Activated effector memory CD4-positive, alpha-beta T cell treated with anti-CD3 and anti-CD28 coated beads, Interleukin-2, amount 50 U/mL, for 16 hours (primary cell): ENCODE measurements at places on chromosomes 11 and 22.
A peak's percentile ranks its signal among the peaks of the same experiment; 100 is the strongest.

DNA sequence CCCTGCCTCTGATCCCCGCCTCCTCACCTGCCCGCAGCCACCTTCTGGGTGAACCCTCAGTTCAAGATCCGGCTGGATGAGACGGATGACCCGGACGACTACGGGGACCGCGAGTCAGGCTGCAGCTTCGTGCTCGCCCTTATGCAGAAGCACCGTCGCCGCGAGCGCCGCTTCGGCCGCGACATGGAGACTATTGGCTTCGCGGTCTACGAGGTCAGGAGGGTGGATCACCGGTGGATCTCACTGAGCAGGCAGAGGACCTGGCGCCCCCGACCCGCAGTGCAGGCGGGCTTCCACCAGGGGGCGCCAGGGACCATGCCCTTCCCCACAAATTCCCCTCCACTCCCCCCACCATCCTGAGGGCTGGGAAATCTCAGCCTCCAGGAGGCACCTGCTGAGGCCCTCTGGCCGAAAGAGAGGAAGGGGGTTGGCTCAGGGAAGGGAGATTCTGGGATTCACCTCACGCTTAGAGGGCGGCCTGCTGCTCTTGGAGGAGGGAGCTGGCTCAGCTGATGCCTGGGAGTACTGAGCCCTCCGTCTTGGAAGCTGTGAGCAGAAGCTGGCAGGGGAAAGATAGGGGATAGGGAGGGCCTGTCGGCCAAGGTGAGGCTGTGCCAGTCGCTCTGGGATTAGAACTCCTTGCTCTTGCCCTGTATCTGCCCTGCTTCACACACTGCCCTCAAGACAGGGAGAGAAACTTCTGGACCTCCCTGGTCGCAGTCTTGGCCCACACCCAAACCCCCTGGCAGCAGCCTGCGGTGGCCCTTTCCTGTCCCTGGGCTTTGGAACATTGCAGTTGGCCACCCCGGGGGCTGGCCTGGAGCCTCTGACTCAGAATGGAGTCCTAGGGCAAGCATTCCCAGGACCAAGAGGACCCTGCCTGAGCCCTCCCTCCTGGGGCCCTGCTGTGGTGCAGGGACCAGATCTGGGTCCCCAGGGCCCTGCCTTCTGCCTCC is 23.2 kb downstream of the CAPN1 start:
- DNase-seq, result peak; percentile 83

DNA sequence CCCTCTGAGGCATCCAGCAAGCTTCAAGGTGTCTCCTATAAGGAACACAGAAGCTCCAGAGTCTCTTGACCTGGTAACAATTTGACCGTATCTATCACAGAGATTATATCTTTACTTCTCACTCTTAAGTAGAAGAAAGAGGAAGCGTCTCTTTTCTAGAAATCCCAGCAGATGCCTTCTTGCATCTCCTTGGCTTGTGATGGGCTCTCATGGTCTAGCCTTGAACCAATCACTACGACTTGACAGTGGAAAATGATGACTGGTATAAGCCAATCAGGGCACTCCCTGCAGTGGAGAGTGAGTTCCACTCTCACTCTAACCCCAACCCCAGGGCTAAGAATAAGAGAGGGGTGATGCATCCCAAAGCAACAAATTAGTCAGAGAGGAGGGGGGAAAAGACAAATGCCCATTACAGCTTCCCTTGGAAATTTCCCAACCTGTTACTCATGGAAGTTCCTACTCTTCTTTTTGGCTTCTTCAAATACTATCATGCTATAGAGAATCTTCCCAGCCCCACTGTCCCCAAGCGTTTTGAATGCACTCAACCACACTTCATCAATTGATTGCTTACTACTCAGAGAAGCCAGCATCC is 293.5 kb downstream of the MN1 start:
- no peak for DNase-seq

GRCh38 chr22:30822216-30823014 is 127.7 kb downstream of the OSBP2 start:
- DNase-seq, result no peak

DNA sequence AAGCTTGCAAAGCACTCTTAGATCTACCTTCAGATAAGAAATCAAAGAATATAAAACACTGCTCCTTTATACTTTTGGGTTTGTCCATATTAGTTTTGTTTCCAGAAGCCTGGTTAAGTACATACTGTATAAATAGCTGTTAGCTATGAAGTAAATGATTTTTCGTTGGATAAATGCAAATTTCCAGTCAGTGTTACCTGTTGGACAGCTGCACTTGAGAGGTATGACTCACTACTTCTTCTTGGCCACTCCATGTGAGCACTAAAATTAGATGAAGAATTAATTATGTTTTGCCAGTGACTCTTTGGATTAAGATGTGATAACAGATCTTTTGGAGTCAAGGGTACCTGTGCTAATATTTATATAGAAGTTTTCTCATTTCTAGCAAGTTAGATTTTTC is 9.5 kb upstream of the TSG101 start:
- no peak for DNase-seq

GRCh38 chr11:10221342-10221741 is 72.7 kb downstream of the SBF2 start:
- DNase-seq, result no peak

- DNase-seq, result no peak
These were observed 11.7 kb downstream of the SEC14L2 start for GRCh38 chr22:30408388-30409102.

GRCh38 chr11:23455321-23455891 is 595.1 kb upstream of the CCDC179 start:
- DNase-seq, result no peak

DNA sequence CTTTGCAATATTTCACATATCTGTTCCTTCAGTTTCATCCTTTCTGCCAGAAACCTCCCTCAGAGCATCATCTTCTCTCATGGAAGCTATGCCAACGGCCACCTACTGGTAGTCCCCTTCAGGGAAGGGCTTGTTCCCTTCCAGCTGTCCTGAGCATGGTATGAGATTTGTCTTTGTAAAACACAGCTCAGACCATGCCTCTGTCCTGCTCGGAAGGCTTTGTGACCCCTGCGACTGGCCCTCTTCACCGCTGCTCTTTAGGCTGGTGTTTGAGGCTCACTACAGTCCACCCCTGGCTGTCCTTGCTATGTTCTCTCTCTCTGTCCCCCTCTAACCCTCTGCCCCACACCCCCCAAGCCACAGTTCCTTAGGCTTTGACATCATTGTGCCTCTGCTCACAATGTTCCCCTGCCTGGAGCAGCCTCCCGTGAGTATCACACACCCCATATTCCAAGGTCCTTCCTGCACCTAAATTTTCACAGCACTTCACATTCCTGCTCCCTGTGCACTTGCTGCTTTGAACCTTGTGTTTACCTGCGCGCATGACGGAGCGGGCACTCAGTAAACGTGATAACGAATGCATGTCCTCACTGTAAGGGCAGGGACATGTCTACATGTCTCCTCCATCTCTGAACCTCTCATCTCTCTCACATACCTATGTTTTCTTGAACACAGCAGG is 24.0 kb upstream of the ACER3 start:
- no peak for DNase-seq

DNA sequence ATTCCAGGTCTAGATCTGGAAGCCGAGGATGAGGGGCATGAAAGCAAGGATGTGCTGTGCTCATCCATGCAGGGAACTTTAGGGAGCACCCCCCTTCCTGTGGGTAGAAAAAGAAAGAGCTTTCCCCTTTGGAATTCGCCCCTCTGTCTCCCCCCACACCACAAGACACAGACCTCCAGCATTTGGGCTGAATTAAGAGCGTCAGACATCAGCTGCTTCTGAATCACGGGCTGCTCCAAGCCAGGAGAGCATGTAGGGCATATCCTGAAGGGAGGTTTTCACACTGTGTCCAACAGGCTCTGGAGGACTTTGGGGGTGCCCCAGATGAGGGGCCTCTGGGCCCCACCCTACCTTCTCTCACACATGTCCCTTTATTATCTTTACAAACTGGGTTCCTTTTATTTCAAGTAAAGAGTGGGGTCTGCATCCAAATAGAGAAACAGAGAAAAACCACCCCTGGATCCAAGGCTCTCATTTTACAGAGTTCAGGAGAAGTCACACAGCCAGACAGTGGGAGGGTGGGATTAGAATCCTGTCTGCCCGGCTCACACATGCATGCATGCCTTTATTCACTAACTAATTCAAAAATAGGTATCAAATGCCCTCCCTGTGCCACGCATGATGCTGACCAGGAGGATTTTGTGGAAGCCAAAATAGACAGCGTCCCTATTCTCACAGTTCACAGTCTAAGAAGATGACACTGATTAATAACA is 52.8 kb downstream of the LRRC32 start:
- no peak for DNase-seq

DNA sequence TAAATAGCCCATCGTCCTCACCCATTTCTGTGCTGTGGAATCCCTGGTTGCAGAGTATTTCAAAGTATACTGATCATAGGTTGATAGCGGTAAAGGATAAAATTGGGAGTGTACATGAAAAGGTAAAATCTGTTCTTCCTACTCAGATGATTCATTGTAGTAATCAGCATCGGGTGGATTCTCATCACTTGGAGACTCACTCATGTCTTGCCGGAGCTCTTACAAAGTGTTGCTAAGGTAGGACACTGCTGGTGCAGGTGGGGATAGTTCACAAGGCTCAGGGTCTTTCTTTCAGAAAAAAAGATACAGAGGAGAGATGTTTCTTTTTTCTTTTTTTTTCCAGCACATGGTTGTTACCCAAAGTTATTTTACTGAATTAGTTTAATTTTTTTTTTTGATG is 84.8 kb downstream of the MTNR1B start:
- DNase-seq, result no peak

- no peak for DNase-seq
These were observed 80.3 kb downstream of the TRIM44 start for GRCh38 chr11:35742707-35743454.

GRCh38 chr22:46869831-46870441 is 107.5 kb downstream of the TBC1D22A start:
- no peak for DNase-seq

DNA sequence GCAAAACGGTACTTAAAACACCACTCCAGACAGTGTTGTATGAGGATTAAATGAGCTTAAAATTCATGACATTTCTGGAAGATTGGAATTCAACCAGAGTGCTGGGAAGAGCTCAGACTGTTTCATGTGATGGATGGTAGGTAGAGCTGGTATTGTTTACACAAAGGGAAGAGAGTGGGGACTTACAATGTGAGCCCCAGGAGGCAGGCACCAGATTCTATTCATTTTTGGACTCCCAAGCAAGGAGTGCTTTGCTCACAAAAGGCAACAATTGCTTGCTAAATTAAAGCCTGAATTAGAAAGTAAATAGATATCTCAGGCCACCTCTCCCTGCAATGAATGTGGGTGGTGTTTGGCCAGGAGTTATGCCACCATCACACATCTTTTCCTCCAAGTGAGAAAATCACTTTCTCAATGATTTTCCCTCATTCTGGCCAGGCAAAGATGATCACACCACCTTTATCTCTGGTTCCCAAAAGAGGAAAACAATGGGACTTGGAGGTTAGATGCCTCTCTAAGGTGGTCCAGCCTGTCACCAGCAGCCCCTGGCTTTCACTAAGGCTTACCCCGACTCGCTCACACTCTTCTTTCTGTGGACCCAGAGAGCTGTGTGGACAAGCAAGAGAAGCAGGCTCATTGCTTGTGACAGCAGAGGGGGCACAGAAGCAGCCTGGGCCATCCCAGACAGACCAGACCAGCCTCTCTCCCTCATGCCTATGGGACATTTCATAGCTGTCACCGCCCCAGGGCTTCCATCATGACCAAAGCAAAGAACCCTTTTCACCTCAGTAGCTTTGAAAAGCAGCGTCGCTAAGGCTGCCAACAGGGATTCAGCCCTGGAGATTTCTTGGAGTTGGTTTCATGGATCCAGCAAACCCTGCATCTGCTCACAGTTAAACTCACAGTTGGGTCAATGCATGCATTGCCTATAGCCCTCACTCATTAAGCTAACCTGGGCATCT is 63.5 kb upstream of the DRD2 start:
- no peak for DNase-seq

DNA sequence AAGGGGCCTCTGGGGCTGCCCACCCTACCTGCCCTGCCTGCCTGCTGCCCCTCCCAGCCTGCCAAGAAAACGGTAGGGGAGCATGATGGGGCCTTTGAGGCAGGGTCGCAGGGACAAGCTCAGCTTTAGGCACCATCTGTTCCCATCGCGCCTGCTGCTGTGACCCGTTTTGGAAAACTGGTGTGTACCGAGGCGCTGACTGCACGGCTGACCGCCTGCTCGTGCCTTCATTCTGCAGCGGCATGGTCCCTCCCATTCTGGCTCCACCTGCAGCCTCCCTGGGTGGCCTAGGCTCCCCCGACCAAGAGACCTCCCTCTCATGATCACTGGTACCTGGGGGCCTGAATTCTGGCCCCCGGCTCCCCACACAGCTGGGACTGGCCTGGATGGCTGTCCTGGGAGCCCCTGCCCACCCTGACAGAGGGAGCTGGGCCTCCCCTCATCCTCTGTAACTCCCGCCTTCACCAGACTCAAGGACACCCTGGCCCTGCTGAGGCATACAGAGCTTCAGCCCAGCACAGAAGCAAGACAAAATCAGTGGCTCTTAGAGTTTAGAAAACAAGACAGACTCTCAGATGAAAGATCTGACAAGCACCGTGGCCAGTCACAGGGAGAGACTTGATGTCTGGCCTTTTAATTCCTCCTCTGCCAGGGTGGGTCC is 6.5 kb upstream of the MYRF start:
- no peak for DNase-seq
